Osteoblast (primary cell): ENCODE measurements at places on chromosomes 3 and 15. TPM values are rescaled to one million over a fixed set of nuclear protein-coding genes. Genes with fewer than 3 reads are reported as not detected.

GRCh38 chr3:105843994-105844393 is 24.8 kb downstream of the CBLB start:
- H3K27ac ChIP-seq, result no peak overlapping the region
- DNase-seq, result no peak
- no peak overlapping the region for H3K4me3 ChIP-seq
- H3K27me3 ChIP-seq, result no peaks in the 10 kb centered on the region
- H3K36me3 ChIP-seq, result peaks cover 50% of the 10 kb centered on the region
- H3K4me1 ChIP-seq, result peaks cover 30% of the 10 kb centered on the region

- peaks cover 14% of the 10 kb centered on the region for H3K36me3 ChIP-seq
- H3K4me3 ChIP-seq, result no peak overlapping the region
- DNase-seq, result no peak
- no peaks in the 10 kb centered on the region for H3K4me1 ChIP-seq
Observed at GRCh38 chr3:14194865-14195264, 16.2 kb downstream of the LSM3 start.

DNA sequence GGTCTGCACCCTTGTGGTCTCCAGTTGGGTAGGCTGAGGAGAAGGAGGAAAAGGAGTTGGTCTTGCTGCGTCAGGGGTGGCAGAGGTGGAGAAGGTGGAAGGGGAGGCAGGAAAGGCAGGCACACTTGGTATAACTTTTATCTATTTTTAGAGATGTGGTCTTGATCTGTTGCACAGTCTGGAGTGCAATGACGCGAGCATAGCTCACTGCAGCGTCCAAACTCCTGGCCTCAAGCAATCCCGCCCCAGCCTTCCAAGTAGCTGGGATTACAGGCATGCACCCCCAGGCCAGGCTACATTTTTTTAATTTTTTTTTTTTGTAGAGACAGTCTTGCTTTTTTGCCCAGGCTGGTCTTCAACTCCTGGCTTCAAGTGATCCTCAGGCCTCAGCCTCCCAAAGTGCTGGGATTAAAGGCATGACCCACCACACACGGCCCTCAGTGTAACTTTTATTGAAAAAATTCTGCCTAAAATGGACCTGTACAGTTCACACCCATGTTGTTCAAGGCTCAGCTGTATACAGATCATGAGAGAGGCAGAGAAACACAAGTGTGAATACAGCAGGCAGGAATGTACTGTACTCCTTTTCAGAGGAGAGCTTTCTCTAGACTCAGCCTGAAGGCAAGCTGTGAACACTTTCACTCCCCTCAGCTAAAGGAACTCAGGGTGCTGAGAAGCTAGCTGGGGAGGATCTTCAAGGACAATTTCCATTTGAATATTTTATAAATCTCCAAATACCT is 2.1 kb upstream of the RHOV start:
- no peak overlapping the region for H3K27ac ChIP-seq
- no peaks in the 10 kb centered on the region for H3K36me3 ChIP-seq
- no peak for DNase-seq
- H3K4me3 ChIP-seq, result no peak overlapping the region
- peaks cover 26% of the 10 kb centered on the region for H3K27me3 ChIP-seq

HRH1 gene
- total RNA-seq, result 9.8 and 12.4 TPM in 2 replicates

GRCh38 chr3:13559764-13560525 is 11.0 kb downstream of the FBLN2 start:
- peak; percentile 81 for DNase-seq
- H3K4me1 ChIP-seq, result no peaks in the 10 kb centered on the region
- no peak overlapping the region for H3K27ac ChIP-seq
- H3K4me3 ChIP-seq, result no peak overlapping the region

DNA sequence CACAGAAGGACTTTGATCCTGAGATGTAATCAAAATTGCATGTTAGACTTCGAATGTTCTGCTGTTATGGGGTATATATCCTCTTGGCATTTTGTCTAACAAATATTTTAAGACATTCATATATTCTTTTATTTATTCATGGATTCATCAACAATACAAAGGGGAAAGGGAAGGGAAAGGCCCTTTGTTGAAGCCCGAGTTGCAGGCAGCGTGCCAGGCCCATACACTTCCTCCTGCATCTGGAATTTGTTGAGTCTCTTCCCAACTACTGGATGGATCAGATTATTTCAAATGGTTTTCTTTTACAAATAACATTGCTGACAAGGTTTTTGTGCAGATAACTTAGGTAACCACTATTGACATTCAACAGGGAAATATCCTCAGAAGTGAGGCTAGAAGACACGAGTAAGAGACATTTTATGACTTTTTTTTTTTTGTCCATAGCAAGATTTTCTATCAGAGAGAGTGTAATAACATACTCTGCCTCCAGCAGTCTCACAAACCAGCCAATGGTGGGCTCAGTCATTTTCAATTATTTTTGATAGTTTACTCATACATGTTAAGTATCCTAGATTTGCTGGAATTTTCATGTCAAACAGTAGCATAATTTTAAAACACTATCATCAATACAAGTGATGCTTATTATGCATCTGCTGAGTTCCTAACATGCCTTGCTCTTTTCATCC is 94.3 kb downstream of the RPL39L start:
- no peaks in the 10 kb centered on the region for H3K27me3 ChIP-seq
- no peaks in the 10 kb centered on the region for H3K4me1 ChIP-seq
- DNase-seq, result no peak
- H3K36me3 ChIP-seq, result no peaks in the 10 kb centered on the region

DNA sequence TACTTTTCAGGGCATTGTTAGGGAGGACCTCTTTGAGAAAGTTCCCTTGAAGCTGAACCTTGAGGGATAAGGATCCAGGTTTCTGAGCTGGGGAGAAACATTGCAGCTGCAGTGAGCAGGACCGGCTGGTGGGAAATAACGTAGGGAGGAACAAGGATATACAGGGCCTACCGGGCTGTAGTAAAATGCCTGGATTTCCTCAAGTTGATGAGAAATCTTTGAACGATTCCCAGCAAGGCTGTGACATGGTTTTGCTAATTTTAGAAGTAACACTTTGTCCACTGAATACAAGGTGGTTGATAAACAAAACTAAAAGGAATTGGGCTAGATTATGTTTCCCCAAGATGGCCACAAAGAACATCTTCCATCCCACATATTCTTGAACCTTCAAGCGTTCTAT is 137.0 kb upstream of the AGBL1 start:
- H3K4me3 ChIP-seq, result no peak overlapping the region
- no peaks in the 10 kb centered on the region for H3K27me3 ChIP-seq
- no peaks in the 10 kb centered on the region for H3K36me3 ChIP-seq
- no peak overlapping the region for H3K27ac ChIP-seq

DNA sequence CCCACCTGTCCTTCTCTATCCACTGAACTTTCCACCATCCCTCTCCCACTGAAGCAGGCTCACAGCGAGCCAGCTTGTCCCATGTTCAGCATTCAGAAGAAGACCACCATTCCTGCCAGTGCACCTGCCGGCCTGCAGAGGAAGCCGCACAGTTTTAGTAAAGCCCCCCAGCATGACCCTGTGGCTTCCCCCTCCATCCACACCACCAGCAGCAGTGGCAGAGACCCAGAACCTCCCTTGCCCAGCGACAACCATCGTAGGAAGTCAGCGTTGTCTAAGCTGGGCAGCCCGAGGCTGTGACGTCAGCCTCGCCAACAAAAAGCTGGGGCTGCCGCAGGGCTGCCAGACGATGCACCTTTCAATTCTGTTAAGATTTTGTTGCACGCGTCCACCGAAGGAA is 66.6 kb upstream of the TAMM41 start:
- no peaks in the 10 kb centered on the region for H3K27me3 ChIP-seq
- no peaks in the 10 kb centered on the region for H3K4me1 ChIP-seq
- no peak overlapping the region for H3K27ac ChIP-seq
- H3K4me3 ChIP-seq, result no peak overlapping the region

DNA sequence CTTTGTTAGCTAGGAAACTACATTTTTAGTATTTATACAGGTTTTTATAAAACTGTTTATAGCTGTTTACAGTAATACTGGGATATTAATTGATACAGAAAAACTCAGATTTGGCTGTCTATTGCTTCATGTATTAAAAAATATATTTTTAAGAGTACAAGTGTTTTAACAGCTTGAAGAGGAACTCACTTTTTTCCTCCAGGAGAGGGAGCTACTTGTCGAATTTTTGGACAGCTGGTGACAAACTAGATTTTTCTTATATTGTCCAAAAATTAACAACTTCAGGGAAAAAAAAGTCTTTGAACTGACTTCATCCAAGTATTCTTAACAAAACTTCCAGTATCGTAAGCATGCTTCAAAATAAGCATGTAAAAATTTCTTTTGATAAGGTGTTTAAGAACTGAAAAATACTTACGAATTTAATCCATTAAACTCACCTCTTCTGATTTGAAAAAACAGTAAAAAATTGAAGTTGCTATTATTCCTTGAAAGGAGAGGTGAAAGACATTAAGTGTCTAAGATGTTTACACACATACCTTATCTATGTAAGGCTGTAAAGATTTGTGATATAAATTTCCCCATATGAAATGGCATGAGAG is 4.0 kb downstream of the DIPK2A start:
- H3K27ac ChIP-seq, result peak overlapping the region; percentile 48
- peak; percentile 17 for DNase-seq
- H3K4me3 ChIP-seq, result no peak overlapping the region
- H3K36me3 ChIP-seq, result no peaks in the 10 kb centered on the region
- peaks cover 28% of the 10 kb centered on the region for H3K4me1 ChIP-seq
- H3K27me3 ChIP-seq, result no peaks in the 10 kb centered on the region

GRCh38 chr3:155158346-155159037 is 78.4 kb downstream of the MME start:
- H3K27me3 ChIP-seq, result no peaks in the 10 kb centered on the region
- no peak overlapping the region for H3K27ac ChIP-seq
- peaks cover 2% of the 10 kb centered on the region for H3K4me1 ChIP-seq
- DNase-seq, result no peak

GRCh38 chr15:72866866-72867616 is 83.5 kb upstream of the ADPGK start:
- H3K27ac ChIP-seq, result no peak overlapping the region
- H3K4me1 ChIP-seq, result no peaks in the 10 kb centered on the region
- H3K4me3 ChIP-seq, result no peak overlapping the region
- DNase-seq, result no peak

GRCh38 chr3:175457301-175457700 is 598.2 kb downstream of the NAALADL2 start:
- H3K36me3 ChIP-seq, result no peaks in the 10 kb centered on the region
- H3K27me3 ChIP-seq, result no peaks in the 10 kb centered on the region
- DNase-seq, result no peak
- no peak overlapping the region for H3K27ac ChIP-seq
- H3K4me1 ChIP-seq, result no peaks in the 10 kb centered on the region

GRCh38 chr3:123508178-123508577 is 59.3 kb upstream of the ADCY5 start:
- H3K4me1 ChIP-seq, result no peaks in the 10 kb centered on the region
- no peaks in the 10 kb centered on the region for H3K27me3 ChIP-seq
- DNase-seq, result no peak
- H3K36me3 ChIP-seq, result no peaks in the 10 kb centered on the region
- H3K4me3 ChIP-seq, result no peak overlapping the region
- H3K27ac ChIP-seq, result no peak overlapping the region

- no peak overlapping the region for H3K4me3 ChIP-seq
- H3K27me3 ChIP-seq, result no peaks in the 10 kb centered on the region
- H3K27ac ChIP-seq, result no peak overlapping the region
- no peaks in the 10 kb centered on the region for H3K4me1 ChIP-seq
- peaks cover 100% of the 10 kb centered on the region for H3K36me3 ChIP-seq
Observed at GRCh38 chr3:53229606-53230005, 26.2 kb downstream of the TKT start.

DNA sequence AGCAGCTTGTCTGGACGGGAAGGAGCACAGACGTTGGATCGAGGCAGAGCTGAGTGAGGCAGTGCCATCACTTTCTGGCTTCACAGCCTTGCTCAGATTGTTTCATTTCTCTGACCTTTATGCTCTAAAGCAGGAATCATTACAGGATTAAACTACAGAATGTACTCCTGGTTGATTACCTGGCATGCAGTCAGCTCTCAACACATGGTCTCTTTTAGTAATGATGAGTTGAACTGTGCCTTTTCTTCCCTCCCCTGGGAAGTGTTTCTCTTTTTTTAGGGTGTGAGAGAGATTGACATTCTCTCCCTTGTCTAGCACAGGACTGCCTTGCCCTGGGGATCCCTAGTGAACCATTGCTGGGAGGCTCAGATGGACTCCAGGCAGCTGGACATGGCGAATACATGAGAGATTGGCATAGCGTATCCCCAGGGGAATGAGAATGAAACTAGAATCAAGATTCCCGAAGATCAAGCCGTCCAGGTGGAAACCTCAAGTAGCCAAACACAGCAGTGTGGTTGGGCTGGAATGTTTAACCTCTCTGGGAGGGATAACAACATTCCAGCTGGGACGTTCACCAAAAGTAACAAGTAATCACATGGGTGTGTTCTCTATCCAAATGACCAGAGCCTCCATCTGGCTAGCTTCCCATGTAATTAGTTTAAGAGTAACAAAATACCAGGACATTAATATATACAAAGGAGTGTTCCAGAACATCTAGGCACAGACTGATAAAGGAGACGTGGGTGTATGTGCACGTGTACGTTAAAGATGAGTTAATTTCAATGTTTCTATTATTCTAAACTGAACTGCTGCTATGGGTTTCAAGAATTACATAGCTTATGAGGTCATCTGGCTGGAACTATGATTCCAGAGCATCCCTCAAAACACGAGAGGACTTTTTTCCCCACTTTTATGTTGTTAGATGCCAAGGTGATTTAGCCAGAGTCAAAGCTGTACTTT is 118.6 kb upstream of the NR2E3 start:
- no peaks in the 10 kb centered on the region for H3K27me3 ChIP-seq
- H3K27ac ChIP-seq, result peak overlapping the region; percentile 7
- H3K4me1 ChIP-seq, result peaks cover 16% of the 10 kb centered on the region
- H3K36me3 ChIP-seq, result no peaks in the 10 kb centered on the region
- DNase-seq, result peak; percentile 57

IMPG2 gene
- total RNA-seq, result 0.29 and 0.36 TPM in 2 replicates

- peak within 1 kb of the TSS; percentile 86 for H3K27ac ChIP-seq
- DNase-seq, result peak; percentile 97
- peaks cover 43% of the 10 kb centered on the region for H3K36me3 ChIP-seq
- H3K27me3 ChIP-seq, result no peaks in the 10 kb centered on the region
- peak within 1 kb of the TSS; percentile 84 for H3K4me3 ChIP-seq
- H3K4me1 ChIP-seq, result peaks cover 45% of the 10 kb centered on the region
Observed at GRCh38 chr15:80778964-80779657, at the start of gene CEMIP. CEMIP (plus strand) TSS chr15:80779370; CDS start chr15:80873880, 94,510 bp downstream.

DNA sequence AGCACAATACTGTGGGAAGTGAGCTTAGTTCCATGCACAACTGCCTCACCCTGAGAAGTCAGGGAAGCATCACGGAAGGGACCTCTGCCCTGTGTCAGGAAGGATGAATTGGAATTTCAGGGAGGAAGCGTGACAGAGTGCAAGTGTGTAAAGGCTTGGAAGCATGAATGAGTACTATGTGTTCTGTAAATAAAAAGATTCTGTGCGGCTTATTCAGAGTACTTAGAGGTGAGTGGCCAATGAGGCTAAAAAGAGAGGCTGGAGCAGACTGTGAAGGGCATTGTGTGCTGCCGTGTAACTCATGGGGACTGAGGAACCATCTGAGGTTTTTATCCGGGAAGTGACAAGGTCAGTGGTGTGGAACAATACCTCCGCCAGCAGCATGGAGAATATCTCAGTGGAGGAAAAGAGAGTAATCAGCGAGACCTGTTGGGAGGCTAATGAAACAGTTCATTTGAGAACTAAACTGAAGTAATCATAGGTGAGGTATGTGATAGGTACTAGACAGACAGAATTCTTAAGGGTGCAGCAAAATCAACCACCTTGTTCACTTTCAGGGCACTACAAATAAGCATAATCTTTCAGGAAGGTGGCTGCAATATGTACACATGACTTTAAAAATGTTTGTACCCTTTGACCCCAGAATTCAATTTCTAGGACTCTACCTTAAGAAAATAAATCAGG is 64.9 kb upstream of the SPRED1 start:
- no peaks in the 10 kb centered on the region for H3K36me3 ChIP-seq
- no peaks in the 10 kb centered on the region for H3K4me1 ChIP-seq
- no peak for DNase-seq
- H3K27ac ChIP-seq, result no peak overlapping the region
- peaks cover 8% of the 10 kb centered on the region for H3K27me3 ChIP-seq
- H3K4me3 ChIP-seq, result no peak overlapping the region
